Panc1 (cell line): ENCODE measurements at places on chromosomes 4 and X. TPM values are rescaled to one million over a fixed set of nuclear protein-coding genes. Genes with fewer than 3 reads are reported as not detected.

GC gene
- total RNA-seq = 0.31 TPM

GNRHR gene
- not detected for total RNA-seq

MFAP3L gene
- total RNA-seq = 7.9 TPM

PLS3 gene
- 164 TPM for total RNA-seq

CLDN34 gene
- not detected for total RNA-seq

MAGEB6 gene
- not detected for total RNA-seq

BCLAF3 gene
- 6.0 TPM for total RNA-seq

IL2RG gene
- total RNA-seq = 0.28 TPM

ATOH1 gene
- not detected for total RNA-seq

EMCN gene
- not detected for total RNA-seq

ARHGAP4 gene
- 225 TPM for total RNA-seq

LPAR4 gene
- not detected for total RNA-seq

GUCY2F gene
- total RNA-seq = not detected

PABPC5 gene
- not detected for total RNA-seq

GAGE12J gene
- total RNA-seq = 1.1 TPM

SPATA18 gene
- 0.39 TPM for total RNA-seq

CLIC2 gene
- 0.80 TPM for total RNA-seq

ZMAT1 gene
- 5.7 TPM for total RNA-seq

SFRP2 gene
- total RNA-seq = 0.26 TPM

SLC6A14 gene
- 0.03 TPM for total RNA-seq

TMPRSS11F gene
- not detected for total RNA-seq

SPP1 gene
- total RNA-seq = 1.6 TPM

ENPP6 gene
- not detected for total RNA-seq

IL1RAPL1 gene
- total RNA-seq = 0.59 TPM

P2RY8 gene
- 0.18 TPM for total RNA-seq

ATP2B3 gene
- total RNA-seq = 0.21 TPM

EVC2 gene
- total RNA-seq = not detected

WAS gene
- total RNA-seq = 0.82 TPM

ZNF185 gene
- total RNA-seq = 5.4 TPM

MAGEA2 gene
- total RNA-seq = 0.28 TPM

SORCS2 gene
- total RNA-seq = 0.15 TPM

CFAP47 gene
- total RNA-seq = 0.05 TPM

FAM53A gene
- total RNA-seq = 7.0 TPM

SPANXN3 gene
- total RNA-seq = not detected

TLR10 gene
- total RNA-seq = 0.05 TPM

DDX60 gene
- total RNA-seq = 10.1 TPM

COL4A6 gene
- 0.28 TPM for total RNA-seq

DGKK gene
- total RNA-seq = not detected

ABRAXAS1 gene
- total RNA-seq = 8.3 TPM

AMTN gene
- not detected for total RNA-seq

GPR82 gene
- not detected for total RNA-seq

LGI2 gene
- not detected for total RNA-seq

NAAA gene
- total RNA-seq = 11.9 TPM

ANKRD50 gene
- 14.3 TPM for total RNA-seq

SULT1B1 gene
- 0.05 TPM for total RNA-seq

SMAD1 gene
- total RNA-seq = 24.1 TPM

GPR50 gene
- total RNA-seq = 0.26 TPM

TCEAL9 gene
- 42.6 TPM for total RNA-seq

FHDC1 gene
- total RNA-seq = 0.21 TPM

MEPE gene
- total RNA-seq = not detected

S100P gene
- 2.3 TPM for total RNA-seq

AKAP14 gene
- 0.28 TPM for total RNA-seq

CD38 gene
- total RNA-seq = 0.15 TPM

LRAT gene
- total RNA-seq = not detected

CTAG2 gene
- not detected for total RNA-seq

NSUN7 gene
- 1.1 TPM for total RNA-seq

BST1 gene
- 3.0 TPM for total RNA-seq
